ENCODE measurements at places on chromosomes 1 and 21. TPM values are rescaled to one million over a fixed set of nuclear protein-coding genes. Genes with fewer than 3 reads are reported as not detected.

ATAD3A gene
- 33.5 TPM for total RNA-seq

DNA sequence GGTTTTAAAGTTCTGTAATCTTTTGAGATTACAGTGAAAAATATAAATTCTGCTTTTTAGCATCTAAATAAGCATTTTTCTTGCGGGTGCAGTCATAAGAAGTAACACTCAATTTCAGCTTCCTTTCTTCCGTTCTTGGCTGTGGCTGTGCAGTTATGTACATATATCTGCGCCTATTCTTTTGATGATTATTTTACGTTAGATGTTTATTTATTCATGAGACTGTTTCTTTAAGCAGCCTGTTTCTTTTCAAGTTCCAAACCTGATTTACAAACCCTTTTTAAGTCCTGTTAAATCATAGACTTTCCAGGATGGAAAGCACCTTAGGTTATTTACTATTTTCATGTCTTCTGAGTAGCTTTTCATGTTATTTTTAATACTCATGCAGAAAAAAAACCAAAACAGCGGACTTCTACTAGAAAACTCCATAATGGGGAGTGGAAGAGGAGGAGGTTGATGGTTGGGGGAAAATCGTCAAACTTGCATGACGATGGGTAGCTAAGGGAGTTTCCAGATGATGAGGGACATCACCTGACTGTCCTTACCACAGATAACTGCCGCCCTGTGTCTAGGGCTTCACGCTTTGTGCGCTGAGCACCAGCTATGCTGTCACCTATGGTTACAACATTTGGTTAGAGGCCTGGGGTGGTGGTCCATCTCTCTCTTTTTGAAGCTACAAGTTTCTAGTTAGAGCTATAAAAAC lies 2.6 kb downstream of the PRDM2 start:
- DNase-seq = no peak

HORMAD1 gene
- 0.48 TPM for total RNA-seq

SPRR2F gene
- not detected for total RNA-seq

ESPN gene
- total RNA-seq = not detected

- no peak for DNase-seq
Observed at GRCh38 chr1:200290010-200290685, 119.7 kb downstream of the ZNF281 start.

DNA sequence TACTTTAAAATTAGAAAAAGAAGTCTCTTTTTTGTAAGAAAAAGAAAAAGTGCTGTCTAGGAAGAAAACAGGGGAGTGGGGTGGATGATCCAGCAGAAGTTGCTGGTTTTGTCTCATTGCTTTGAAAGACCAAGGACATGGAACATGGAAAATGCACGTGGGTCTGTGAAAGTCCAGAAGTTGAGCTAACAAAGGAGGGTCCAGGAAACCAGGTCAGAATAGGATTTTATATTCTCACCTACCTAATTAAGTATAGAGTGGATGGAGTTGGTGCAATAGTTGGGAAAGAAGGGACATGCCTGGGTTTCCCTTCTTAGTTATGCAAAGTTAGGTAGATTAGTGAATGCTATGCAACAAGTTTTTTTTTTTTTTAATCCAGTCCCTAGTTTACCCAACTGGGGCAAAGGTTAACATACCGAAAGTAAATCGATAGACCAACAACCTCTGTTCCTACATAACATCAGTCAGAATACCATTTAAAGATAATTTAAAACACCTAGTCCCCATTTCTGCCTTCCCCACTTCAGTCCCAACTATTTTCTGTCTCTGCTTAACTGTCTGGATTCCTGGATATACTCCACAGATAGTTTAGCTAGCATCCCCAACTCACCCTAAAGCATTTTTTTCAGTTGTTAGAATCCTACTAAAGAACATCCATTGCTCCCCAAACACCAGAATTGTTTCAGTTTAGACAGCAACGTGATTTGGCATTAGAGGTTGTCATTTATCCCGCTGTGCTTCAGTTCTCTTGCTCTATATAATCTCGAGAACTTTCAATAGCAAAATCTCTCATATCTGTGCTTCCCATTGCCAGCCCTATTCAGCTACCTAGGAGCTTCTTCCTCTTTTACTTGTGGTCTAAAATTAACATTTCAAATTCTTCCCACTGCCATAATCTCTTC lies 105.7 kb upstream of the PLPPR5 start:
- DNase-seq = no peak

- DNase-seq = no peak
Observed at GRCh38 chr1:207711285-207711684, 40.6 kb upstream of the CD46 start.

RORC gene
- total RNA-seq = 35.0 TPM

DNA sequence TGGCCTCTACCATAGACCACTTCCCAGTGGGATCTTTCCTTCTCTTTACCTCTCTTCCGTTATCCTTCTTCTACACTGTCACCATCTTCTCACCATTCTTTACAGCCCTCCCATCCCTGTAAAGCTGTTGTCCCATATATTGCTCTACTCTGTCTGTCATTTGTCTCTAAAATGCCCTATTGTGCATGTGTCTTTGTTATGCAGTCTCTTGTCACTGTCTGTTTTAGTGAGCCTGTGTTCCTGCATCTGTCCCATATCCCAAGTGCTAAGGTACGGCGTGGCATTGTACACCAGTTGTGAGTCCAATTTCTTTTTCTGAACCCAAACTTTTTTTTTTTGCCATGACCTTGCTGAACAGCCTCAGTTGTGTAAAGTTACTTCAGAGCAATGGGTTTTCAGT lies 8.8 kb upstream of the ZBTB18 start:
- DNase-seq = no peak

- DNase-seq = no peak
Observed at GRCh38 chr1:178774263-178774662, 49.2 kb downstream of the RALGPS2 start.

U2AF1 gene
- total RNA-seq = 4.9 TPM

LDLRAD1 gene
- not detected for total RNA-seq

DISC1 gene
- 2.6 TPM for total RNA-seq

DNA sequence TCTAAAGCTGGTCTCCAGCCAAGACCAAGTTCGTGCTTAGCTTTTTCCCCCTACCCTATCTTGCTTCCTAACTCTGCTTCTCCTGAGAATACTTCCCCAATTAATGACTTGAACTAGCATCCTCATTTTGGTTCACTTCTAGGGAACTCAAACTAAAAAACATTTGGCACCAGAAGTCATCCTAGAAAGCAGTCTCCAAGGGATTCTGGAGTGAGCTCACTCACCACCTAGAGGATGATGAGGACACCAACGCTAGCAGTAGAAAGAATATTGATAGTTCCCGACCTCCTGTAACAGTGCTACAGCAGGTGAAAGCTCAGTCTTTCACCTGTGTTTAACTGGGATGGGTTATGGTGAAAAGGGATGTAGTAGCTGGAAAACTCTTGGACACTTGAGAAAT lies 4.7 kb upstream of the PSMB2 start:
- no peak for DNase-seq
